ENCODE measurements at places on chromosomes 16 and 17.

- no peak for DNase-seq
Observed at GRCh38 chr17:6070430-6070912, 292 bp downstream of the WSCD1 start.

- DNase-seq: no peak
Observed at GRCh38 chr16:11510178-11510973, 76.3 kb downstream of the LITAF start.

DNA sequence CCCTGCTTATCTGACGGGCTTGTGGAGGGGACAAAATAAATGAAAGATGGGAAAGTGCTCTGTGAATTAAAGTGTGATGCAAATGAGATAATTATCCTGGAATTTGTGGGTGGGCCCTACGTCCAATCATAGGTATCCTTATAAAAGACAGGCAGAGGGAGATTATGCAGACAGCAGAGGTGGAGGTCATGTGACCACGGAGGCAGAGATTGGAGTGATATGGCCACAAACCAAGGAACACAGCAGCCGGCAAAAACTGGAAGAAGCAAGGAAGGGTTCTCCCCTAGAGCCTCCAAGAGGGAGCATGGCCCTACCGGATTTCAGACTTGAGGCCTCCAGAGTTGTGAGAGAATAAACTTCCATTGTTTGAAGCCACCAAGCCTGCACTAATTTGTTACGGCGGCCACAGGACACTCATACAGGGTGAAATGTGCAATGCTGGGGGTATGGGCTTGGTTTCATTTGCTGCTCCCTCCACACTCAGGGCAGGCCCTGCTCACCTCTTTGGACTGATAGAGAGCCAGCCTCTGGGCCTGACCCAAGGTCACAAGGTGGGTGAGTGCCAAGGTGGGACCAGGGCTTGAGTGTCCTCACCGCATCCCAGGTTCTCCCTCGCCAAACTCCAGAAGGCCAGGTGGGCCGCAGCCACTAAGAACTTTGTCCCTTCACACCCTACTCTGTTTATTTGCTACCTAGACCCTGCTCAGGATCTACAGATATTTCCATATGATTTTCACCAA, 149.6 kb upstream of the TNRC6C start:
- no peak for DNase-seq

GRCh38 chr16:87601401-87601981, 817 bp upstream of the JPH3 start:
- DNase-seq: no peak

DNA sequence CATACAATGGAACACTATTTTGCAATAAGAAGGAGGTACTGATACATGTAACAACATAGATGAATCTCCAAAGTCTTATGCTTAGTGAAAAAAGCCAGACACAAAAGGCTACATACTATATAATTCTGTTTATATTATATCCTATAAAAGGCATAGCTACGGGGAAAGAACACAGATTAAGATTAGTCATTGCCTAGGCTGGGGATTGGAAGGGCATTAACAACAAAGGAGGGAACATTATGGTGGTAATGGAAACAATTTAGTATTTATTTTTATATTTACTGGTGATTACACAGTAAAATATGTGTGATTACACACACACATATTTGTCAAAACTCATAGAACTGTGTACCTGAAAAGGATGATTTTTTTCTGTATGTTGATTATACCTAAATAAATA, 278.1 kb downstream of the ZFHX3 start:
- no peak for DNase-seq

- no peak for DNase-seq
Observed at GRCh38 chr17:62737513-62737912, 70.6 kb downstream of the MARCHF10 start.

GRCh38 chr16:84808826-84809225, 11.0 kb upstream of the CRISPLD2 start:
- no peak for DNase-seq

DNA sequence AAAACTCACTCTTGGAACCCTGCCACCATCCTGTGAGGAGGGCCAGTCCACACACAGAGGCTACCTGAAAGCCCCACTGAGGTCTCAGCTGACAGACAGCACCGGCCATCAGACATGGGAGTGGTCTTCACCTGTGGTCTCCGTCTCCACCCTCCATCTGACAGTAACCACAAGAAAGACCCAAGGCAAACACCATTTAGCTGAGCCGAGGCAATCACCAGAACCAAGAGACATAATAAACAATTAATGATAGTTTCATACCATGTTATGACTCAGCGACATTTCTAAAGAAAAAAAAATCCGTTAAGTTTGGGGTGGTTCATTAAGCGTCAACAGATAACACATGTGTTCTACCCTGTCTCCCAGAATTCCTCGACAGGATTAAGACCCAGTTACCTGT, 6.1 kb upstream of the EVPLL start:
- no peak for DNase-seq

DNA sequence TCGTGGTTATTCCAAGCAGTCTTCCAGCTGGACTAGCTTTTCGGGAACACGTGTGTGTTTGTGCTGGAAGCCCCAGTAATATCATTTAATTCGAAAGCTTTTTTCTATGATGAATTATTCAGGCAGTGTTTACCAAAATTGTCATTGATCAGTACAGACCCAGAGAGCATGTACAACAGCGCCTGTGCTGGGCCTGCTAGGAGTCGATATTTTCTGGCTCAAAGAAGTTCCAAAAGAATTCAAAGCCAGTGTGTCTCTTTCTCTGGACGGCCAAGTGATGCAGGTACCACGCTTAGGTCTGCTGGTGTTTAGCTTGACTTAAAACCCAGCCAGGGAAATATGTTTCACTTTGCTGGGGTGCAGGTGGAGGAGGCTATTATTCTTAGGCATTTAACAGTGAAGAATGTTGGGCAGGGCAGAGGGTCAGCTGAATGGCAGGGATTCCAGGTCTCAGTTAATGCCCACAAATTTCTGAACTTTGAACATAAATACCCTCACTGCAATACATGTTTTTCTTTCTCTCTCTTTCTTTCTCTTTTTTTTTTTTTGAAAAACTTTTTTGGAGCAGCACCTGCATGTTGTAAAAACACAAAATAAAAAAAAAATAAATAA, 401.3 kb downstream of the WWOX start:
- DNase-seq: no peak

- no peak for DNase-seq
Observed at GRCh38 chr16:23724096-23724784, 11.2 kb upstream of the ERN2 start.

DNA sequence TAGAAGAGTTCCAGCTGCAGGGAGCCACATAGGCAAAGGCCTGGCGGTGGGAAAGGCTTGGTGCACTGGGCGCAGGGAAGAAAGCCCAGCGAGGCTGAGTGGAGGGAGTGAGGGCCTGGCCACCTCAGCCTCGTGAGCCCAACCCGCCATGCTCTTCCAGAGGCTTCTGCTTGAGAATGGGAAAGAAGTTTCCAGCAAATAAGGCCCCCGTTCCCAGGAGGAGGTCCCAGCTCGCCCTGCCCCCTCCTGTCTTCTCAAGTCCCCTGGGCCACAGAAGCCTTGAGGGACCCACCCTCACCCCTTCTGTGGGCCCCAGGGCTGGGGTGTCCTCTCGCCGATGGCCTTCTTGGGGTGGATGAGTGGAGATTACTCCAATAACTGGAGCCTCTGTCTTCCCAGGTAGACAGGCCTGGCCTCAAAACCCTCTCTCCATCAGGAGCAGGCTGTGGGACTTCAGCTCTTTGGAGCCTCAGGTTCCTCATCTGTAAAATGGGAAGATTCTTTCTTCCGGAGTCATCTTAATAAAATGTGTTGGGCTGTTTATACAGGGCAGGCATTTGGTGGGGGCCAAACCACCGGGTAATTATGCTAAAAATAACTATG, 933 bp upstream of the SNN start:
- no peak for DNase-seq

- no peak for DNase-seq
Observed at GRCh38 chr16:31347445-31347844, 7.5 kb upstream of the ITGAX start.

- no peak for DNase-seq
Observed at GRCh38 chr16:979147-979546, 2.4 kb upstream of the SOX8 start.

DNA sequence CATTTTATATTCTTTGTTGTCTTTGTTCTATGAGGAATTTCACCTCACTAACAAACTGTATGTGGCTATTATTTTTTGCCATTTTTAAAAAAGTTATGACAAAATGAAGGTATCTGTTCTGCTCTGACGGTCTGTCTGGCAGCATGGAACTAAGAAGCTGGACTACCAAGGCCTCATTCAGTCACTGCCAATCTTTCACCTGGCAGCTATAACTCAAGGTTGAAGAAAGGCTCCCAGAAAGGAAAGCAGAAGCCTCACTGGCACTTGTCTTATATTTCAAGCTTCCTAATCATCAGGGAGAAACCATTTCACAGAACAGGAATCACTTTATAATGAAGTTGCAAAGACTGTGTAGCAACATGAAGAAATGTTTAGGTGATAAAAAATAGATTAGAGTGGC, 18.7 kb upstream of the SLC6A4 start:
- no peak for DNase-seq

Data from stimulated activated CD8-positive, alpha-beta memory T cell treated with anti-CD3 and anti-CD28 coated beads, Interleukin-7, amount 100 ng/mL, for 1 hour (primary cell).